ENCODE measurements at places on chromosomes 7 and 10. TPM values are rescaled to one million over a fixed set of nuclear protein-coding genes. Genes with fewer than 3 reads are reported as not detected.

The AGR2 gene
- not detected for total RNA-seq

The CFAP43 gene
- total RNA-seq: 0.09 TPM

The HOXA7 gene
- total RNA-seq: 1.6 TPM

The NPSR1 gene
- not detected for total RNA-seq

The NUDT5 gene
- 63.3 TPM for total RNA-seq
